ENCODE measurements at places on chromosomes 12 and 14.

DNA sequence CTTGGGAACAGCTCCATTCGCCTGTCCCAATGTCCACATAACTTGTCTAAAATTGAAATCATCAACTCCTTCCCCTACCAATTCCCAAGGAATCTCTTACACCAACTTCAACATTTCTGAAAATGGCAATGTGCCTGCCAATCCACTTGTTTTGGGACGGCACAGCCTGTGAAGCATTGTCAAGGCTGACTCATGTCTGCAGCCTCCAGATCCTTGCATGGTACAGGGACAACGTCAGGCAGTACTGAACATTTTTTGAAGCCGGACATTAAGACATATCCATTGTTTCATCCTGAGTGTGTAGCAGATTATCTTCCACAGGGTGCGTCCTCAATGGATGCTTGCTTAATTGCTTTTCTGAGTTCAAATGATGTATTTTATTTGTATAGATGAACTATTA, 794.1 kb downstream of the BCL11B start:
- DNase-seq = no peak

DNA sequence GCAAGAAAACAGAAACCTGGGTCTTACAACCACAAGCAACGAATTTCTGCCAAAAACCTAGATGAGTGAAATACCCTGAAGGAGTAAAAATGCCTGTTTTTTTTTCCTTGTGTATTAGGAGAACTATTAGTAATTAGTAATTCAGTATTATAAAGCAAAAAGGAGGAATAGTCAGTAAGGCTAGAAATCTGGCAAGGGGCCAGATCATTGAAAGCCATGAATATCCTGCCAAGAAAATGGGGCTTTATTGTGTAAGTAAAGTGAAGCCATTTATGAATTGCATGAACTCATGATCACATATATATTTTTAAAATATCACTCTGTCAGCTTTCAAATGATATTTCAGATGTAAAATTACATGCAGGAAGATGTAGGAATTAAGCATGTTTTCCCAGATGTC, 57.9 kb downstream of the TXNDC16 start:
- no peak for DNase-seq

DNA sequence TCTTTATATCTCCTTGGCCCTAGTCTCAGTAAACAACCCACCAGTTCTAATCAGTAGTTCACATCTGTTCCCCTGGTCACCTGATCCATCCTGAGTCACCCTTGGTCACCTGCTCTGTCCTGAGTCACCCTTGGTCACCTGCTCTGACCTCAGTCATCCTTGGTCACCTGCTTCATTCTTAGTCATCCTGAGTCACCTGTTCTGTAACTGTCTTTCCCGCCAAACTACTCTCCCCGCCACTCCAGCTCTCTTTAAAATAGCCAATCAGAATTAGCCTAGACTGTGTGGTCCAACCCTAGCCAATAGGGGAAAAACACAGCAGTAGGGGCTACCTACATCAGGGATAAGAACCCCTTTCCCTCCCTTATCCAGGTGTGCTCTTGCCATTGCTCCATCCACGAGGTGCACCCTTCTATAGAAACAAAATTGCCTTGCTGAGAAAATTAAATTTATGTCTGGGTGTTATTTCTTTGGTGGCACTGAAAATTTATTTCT, 245.4 kb upstream of the DIO3 start:
- no peak for DNase-seq

DNA sequence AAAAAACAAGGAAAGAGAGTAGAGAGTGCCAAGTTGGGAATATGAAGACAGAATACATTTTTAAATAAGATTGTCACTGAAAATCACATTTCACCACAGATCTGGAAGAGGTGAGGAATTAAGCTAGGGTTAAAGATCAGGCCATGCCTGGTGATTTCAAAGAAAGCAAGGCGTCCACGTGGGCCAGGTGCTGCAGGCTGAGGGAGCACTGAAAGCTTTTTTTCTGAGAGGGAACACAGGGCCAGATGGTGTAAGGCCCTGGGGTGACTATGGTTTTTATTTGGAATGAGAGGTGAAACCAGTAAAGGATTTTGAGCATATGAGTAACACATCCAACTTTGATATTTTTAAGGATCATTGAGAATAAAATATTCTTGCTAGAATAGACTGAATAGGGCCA, 20.9 kb downstream of the SYT1 start:
- no peak for DNase-seq

- no peak for DNase-seq
Measured at GRCh38 chr12:21771311-21771710, 3.2 kb downstream of the KCNJ8 start.

DNA sequence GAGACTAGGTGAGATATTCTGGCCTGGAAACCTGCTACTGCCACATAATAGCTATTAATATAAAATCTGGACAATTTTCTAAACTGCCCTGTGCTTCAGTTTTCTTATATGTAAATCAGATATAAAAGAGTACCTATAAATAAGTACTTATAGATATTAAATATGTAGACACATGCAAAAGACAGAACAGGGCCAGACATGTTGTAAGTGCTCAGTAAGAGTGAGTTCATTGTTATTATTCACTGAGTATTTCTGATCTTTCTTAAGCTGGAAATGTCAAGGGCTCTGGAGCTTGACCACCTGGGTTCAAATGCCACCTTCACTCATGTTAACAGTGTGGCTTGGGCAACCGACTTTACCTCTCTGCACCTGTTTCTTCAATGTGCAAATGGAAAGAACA, 179.8 kb downstream of the GALC start:
- no peak for DNase-seq

GRCh38 chr14:94690896-94691659, 78.8 kb downstream of the GSC start:
- DNase-seq = no peak

GRCh38 chr12:85874031-85874461, at the start of gene NTS:
TSS of gene NTS (plus strand) at chr12:85874295. CDS start at chr12:85874404, 109 bp downstream.
- no peak for DNase-seq

GRCh38 chr14:91484186-91484585, 25.9 kb downstream of the PPP4R3A start:
- DNase-seq = no peak

- no peak for DNase-seq
Measured at GRCh38 chr12:72289633-72290032, 17.5 kb downstream of the TRHDE start.

DNA sequence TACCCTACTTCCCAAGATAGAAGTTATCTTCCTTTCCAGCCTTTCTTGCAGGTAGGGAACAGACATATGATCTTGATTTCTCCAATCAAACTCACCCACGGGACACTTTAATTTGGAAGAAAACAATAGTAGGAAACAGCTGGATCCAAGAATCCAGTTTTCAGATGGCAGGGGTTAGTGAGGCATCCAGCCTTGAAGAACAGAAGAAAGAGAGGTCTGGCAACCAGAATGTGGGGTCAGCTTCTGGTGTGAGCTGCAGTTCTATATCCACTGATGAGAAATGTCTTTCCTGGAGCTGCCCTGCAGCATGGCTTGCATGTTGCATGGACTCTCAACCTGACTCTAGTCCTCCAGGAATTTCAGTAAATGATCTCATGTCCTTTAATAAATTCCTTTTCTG, 83.8 kb downstream of the TTC8 start:
- DNase-seq = no peak

GRCh38 chr14:34423445-34423844, 38.6 kb downstream of the SPTSSA start:
- DNase-seq = no peak

- peak; percentile 36 for DNase-seq
Measured at GRCh38 chr12:13835652-13836051, 145.8 kb downstream of the GRIN2B start.

- DNase-seq = peak; percentile 20
Measured at GRCh38 chr12:132439333-132439904, 50.5 kb upstream of the FBRSL1 start.

GRCh38 chr14:77325746-77326094, 4.9 kb downstream of the GSTZ1 start:
- no peak for DNase-seq

GRCh38 chr12:104303538-104304151, at the start of gene EID3:
TSS of gene EID3 (plus strand) at chr12:104303739. CDS start at chr12:104303935, 196 bp downstream.
- peak; percentile 85 for DNase-seq

DNA sequence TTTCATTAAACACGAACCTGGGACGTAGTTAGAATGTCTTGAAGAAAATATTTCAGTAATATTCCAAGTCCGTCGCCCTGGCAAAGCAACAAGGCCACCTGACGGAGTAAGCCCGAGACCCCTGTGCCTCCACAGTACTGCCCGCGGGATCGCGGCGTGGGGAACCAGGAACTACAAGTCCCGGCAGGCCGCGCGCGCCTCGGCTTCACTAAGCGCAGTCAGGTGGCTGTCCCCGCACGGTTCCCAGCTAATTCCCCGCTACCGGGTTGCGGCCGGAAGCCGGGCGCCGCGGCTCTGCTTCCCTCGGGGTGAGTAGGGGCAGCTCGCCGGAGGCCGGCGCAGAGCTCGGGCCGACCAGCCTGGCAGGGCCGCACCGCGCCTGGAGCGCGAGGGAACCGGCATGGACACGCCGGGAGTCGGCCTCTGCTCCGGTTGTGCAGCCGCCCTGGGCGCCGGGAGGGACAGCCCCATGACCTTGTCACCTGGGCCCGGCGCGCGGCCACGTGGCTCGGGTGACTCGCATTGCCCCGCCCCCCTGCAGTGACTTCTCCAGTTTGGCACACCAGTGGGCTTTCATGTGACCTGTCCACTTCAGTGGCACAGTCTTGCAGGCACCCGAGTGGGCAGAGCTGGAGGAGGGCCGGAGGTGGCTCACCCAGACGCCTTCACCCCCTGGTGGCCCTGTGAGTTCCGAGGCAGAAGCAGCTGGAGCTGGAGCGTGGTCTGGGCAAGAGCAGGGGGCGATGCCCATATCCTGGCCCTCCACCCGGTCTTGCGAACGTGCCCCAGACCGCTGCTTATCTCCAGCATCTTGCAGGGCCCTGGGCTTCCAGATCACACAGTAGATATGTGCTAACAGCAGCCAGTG, at the start of gene ADCK1:
Gene ADCK1 (plus strand): TSS at position 247 of the 868 bp plus-strand sequence. CDS start 18,870 bp downstream, outside the sequence.
- peak; percentile 94 for DNase-seq

DNA sequence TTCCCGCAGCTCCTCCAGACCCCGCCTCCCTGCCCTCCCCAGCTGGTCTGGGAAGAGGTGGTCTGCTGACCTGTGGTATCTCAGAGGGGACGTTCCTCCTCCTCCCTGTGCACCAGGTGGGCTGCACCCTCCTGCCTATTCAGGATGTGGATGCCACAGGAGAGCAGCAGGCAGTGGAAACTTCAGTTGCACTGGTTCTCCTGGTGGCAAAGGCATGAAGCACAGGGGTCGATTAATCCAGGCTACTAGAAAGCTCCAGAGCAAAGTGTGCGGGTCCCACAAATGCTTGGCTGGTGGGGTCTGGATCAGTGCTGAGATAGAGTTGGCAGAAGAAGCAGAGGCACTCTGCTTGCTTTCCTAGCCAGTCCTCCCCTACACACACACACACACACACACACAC, 197.0 kb downstream of the SLC41A2 start:
- DNase-seq = no peak

DNA sequence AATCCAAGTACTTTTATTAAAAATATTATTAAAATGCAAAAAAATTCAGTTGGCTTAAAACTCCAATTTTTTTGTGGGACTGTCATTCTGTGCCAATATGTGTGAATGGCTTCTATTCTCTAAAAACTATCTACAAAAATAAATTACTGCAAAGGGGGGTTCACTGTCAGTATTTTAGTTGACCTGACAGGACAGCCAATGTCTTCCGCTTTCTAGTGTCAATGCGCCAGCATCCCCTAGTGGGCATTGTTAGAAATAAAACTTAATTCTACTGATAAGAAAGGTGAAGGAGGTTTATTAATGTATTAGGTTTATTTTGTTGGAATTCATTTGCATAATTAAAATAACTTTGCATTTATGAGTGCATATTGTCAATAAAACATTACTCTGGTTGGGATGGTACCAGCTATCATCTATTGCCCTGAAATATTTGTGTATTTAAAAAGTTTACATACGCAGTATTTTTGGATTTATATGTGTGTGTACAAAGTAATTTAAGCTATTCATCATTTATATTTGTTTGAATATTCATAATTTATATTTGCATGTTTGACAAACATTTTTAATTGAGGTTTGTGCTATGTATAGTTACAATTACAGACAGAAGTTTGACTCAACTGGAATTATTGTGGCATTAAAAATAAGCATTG, 527.2 kb downstream of the FLRT2 start:
- DNase-seq = peak; percentile 58

DNA sequence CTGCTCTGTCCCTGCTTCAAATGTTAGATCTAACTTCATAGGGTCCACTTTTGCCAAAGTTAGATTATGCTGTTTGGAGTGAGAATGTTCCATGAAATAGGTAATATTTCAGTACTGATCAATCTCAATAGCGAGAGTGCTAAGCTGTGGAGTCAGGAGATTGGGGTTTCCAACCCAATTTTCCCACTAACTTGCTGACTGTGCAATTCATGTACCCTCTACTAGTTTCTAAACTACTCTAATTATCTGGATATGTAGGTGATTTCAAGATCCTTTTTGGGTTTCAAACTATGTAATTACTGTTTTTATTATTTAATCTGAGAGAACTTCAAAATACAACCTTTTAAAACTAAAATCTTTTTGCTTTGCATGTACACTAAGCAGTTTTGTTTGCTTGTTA, 45.9 kb downstream of the GPR137C start:
- no peak for DNase-seq

- no peak for DNase-seq
Measured at GRCh38 chr12:47577206-47577989, 128.4 kb downstream of the RPAP3 start.
